ENCODE measurements at places on chromosomes 6 and 20. TPM values are rescaled to one million over a fixed set of nuclear protein-coding genes. Genes with fewer than 3 reads are reported as not detected.

DNA sequence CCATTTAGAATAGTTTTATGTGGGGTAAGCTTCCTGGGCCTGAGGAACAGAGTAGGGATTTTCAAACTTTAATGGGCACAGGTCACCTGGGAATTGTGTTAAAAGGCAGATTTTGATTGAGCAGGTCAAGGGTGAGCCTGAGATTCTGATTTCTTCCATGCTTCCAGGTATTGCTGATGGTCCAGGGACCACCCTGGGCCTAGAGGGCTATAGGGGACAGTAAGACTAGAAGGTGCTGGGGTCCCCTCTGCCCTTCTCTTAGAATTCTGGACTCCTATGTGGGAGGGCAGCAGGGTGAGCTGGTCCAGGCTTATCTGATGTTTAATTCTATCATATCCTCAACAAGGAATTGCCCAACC lies 2.6 kb downstream of the DDR1 start:
- no peak for DNase-seq

DNA sequence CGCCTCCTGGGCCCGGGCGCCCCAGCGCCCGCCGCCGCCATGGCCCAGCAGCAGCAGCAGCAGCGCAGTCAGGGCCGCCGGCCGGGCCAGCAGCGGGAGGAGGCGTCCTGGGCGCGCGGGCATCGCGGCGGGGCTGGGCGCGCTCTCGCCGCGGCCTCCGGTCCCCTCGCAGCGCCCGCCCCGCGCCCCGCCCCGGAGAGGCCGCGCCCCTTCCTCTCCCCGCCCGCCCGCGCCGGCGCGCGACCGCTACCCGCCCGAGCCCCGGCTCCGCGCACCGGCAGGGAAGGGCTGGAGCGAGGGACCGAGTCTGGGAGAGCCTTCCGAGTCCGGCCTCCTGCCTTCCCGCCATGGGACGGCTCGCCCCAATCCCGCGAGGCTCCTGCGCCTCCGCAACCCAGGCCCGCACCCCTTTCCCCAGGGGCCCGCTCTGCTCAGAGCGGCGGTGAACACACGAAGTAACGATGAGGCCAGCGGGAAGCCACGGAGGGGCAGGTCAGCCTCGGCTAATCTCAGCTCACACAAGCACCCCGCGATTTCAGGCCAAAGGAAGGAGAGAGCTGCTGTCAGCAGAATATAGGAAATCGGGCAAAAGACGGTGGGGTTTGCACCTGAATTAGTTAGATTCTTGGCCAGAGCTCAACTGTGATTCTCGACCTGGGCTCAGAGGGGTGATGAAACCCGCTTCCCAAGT lies at the start of gene TXNDC5:
TSS of gene TXNDC5 (minus strand) at position 135 of the 691 bp plus-strand sequence. CDS start at position 123, 12 bp downstream.
- peak; percentile 81 for DNase-seq

JPH2 gene
- total RNA-seq = 0.08 TPM

ANKRD66 gene
- not detected for total RNA-seq

ABHD16B gene
- not detected for total RNA-seq

DPPA5 gene
- total RNA-seq = not detected

GRCh38 chr20:6480328-6481200 lies 286.9 kb upstream of the BMP2 start:
- DNase-seq = no peak

DNA sequence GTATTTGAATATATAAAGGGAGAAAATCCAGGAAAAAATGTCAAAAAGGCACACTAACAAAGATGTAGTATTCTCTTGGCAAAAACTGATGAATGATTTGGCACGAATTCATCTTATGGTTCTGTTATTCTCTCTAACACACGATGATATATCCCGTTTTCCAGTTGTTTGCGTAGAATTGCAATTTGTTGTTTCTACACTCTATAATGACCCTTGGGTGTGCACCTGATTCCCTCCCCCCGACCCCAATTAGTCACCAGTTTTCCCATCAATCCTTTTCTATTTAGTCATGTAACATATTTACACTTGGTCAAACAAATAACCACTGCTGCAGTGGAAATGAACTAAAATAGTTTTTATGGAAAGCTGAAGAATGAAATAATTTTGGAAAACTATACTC lies 1.5 kb upstream of the ARID1B start:
- no peak for DNase-seq

GRCh38 chr6:85192186-85192585 lies 257.7 kb upstream of the NT5E start:
- DNase-seq = no peak

- DNase-seq = no peak
Measured at GRCh38 chr6:81413306-81413705, 339.2 kb downstream of the TENT5A start.

DNA sequence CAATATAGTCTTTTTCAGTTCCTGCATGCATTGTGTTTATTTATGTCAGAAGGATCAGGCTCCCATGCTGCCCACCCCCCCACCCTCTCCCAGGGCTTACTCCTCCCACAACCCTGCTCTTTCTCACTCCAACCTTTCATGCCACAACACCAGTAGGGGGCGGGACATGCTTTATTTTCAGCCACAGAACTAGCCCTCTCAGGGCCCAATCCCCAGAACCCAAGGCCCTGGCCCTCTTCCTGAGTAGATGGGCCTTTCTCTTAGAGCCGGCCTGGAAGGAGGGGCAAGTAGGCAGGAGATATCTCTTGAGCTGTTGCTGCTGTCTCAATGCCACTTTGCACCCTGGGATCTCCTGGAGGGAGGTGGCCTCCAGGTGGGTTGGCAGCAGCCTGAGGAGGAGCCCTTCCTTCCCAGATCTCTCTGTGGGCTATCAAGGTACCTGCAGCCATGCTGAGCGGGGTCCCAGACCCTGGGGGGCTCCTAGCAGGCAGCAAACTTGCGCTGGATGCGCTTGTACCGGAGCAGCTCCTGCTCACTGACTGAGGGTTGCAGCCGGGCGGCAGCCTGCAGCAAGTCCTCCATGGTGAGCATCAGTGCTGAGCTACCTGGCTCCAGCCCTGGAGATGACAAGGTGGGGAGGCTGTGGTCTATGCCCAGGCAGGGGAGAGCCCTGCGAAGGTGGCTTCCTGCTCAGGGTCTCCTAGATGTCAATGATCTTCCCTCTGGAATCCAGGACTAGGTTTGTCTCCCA lies 3.5 kb downstream of the GNMT start:
- peak; percentile 81 for DNase-seq

TUBB2A gene
- 127 TPM for total RNA-seq

SLC35A1 gene
- 19.8 TPM for total RNA-seq

MCCD1 gene
- total RNA-seq = not detected

PDE7B gene
- 7.1 TPM for total RNA-seq

DNA sequence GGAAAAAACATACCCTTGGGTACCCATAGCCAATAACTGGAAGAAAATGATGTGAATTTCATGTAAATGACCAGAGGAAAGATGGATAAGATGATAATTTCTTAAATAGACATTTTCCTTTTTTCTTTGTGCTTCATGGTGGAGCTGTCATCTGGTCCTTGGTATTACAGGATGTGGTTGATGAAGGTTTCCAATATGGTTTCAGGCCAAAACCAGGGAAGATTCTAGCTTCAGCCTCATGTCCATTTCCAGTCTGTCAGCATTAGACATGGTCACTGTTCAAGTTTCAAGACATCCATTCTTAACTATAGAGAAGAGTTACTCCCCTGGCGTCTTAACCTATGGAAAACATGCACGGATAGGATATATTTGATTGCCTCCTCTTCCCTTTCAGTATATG lies 63.6 kb downstream of the SSR1 start:
- no peak for DNase-seq

DNA sequence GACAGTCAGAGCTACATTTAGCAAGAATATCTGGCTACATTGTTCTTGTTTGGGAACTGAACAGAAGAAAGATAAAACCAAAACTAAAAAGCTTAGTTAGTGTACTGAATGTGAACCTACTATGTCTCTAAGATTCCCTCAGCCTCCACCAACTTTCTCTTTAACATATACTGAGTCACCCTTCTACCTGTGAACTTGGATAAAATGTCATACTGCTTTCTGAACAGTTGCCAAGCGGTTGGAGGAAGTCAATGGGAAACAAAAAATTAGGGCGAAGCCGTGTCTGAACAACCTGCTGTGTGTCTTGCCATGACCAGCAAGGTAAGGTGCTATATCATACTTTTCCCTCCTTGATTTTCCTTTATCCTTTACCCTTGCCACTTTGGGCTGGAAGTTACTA lies 243.5 kb downstream of the BTBD9 start:
- DNase-seq = no peak

DNA sequence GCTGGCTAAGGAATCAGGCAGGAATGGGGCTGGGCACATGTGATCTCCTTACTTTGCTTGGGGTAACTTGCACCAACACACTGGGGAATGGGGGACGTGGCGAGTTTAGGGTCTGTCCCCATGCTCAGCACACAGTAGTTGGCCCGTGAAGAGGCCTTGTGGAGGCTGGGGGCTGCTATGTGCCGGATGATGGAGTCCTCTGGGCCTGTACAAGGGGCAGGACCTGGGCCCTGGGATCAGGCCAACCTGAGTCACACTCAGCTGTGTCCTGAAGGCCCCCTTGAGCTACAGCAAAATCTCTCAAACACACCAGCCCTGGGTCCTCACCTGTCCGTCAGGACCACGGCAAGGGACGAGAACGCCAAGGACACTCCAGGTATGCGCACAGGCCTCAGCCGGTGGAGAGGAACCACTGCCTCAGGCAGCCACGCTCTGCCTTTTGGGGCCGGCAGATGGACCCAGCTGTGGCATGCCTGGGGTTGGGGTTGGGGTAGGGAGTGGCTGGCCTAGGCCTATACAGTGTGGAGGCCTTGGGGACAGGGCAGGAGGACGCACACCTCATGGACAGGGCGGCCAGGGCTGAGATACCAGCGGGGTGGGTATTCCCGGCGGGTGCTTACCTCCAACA lies 11.1 kb downstream of the UCKL1 start:
- DNase-seq = no peak

- DNase-seq = no peak
Measured at GRCh38 chr6:125802943-125803377, 12.2 kb downstream of the NCOA7 start.

- no peak for DNase-seq
Measured at GRCh38 chr6:24630856-24631505, 15.0 kb downstream of the KIAA0319 start.

- peak; percentile 85 for DNase-seq
Measured at GRCh38 chr6:79868098-79868722, 79.1 kb downstream of the ELOVL4 start.

GRCh38 chr6:89818977-89819335 lies 638 bp downstream of the MDN1 start:
- peak; percentile 18 for DNase-seq

CCM2L gene
- total RNA-seq = 0.08 TPM

CCN6 gene
- total RNA-seq = not detected

DNA sequence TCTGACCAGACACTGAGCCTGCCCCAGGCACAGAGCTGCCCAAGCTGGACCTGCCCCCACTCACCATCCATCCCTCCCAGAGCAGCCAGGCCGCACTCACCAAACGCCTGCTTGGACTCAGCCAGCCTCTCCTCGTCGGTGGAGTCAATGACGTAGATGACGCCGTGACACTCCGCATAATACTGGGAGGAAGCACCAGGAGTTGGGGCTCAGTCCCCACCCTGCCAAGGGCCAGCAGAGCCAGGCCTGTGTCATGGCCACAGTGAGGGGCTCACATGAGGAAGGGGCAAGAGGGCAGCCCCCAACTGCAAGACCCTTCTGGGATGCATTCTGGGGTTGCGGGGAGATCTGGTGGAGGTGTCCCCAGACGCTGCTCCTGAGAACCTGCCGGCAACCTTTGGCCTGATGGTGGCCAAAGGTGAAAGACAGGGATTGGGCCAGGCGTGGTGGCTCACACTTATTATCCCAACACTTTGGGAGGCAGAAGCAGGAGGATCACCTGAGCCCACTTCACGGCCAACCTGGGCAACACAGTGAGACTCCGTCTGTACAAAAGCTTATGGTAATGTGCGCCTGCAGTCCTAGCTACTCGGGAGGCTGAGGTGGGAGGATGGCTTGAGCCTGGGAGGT lies 5.6 kb downstream of the ARFRP1 start:
- DNase-seq = no peak

- DNase-seq = no peak
Measured at GRCh38 chr6:100088009-100088408, 94.0 kb upstream of the MCHR2 start.

ELMO2 gene
- total RNA-seq = 44.9 TPM

Data from SK-MEL-5 (cell line).